ENCODE measurements at places on chromosomes 7 and 10.

GRCh38 chr7:91778416-91778815 is 102.1 kb downstream of the MTERF1 start:
- no peak for DNase-seq

DNA sequence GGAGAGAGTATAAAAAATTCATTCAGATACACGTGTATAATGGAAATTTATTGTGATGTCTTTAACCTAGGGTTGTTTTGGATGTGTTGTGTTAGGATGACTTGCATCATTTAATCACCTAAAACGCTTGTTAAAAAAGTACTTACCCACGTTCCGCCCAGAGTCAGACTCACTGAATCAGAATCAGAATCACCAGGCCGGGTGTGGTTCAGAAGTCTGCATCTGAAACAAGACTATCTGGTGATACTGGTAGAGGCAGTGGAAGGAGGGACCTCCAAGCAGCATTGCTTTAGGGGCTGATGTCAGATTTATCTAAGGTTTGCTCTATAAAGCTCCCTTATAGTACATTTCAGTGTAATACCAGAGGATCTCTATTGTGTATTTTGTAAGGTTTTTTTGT is 20.5 kb upstream of the PLXDC2 start:
- DNase-seq, result no peak

GRCh38 chr10:86793696-86794095 is 37.3 kb downstream of the BMPR1A start:
- DNase-seq, result no peak

DNA sequence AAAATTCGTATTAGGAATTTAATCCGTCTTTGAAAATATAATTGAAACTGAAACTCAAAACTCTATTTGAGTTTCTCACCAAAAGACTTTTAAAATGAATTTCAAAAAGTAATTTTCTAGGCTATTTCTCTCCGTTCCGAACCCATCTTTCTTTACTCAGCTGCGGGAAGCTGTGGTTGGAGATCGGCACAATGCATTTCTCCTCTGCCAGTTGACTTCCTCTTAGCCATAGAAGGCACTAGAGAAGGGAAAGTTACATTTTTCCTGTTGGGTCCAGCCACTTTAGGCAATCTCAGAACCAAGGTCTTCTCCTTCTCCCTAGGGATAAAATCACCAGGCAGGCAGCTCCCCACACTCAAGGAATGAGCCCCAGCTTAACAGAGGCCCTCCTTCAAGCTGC is 133.6 kb upstream of the COL1A2 start:
- DNase-seq, result no peak

DNA sequence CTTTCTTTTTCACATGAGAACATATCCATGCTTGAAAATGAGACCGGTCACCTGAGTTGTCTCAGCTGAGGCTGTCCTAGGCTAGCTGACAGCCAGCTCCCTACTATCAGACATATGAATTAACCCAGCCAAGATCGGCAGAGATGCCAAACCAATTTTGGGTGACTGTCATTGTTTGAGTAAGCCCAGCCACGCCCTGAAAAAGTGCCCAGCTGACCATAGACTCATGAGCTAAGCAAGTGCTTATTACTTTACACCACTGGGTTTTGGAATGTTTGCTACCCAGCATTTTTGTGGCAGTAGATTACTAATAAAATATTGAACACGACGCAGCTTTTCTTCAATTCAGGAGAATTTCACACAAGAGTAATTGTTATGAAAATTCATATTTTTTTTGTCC is 265.2 kb upstream of the LYZL1 start:
- no peak for DNase-seq

GRCh38 chr7:100003711-100004661 is 11.4 kb upstream of the ZKSCAN1 start:
- DNase-seq, result no peak

GRCh38 chr10:97072851-97073665 is 112.7 kb downstream of the SLIT1 start:
- peak; percentile 68 for DNase-seq

DNA sequence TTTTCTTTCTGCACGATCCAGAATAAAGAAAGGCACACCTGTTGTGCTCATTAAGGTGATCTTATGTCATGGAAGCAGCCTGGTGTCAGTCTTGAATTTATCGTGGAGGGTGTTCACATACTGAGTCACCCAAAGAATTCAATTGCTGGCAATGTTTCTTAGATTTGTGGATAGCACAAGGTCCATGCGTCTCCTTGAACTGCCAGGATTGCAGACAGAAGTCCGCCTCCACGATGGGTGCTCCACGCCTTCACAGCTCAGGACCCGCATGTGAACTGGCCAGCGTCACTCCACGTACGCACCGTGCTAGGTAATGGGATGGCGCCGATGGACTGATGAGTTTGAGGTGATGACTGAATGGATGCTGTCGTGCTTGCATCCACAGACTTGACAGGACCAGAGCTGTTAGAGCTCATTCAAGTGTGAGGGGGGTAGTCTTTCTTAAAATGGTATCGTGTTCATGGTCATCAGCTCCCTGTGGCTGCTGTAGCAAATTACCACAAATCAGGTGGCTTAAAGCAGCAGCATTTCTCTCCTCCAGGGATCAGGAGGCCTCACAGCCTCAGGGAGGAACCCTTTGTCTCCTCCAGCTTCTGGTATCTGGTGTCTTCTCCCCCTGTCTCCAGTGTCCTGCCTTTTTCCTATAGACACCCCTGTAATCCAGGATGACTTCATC is 65.4 kb upstream of the DNAJB6 start:
- DNase-seq, result no peak

DNA sequence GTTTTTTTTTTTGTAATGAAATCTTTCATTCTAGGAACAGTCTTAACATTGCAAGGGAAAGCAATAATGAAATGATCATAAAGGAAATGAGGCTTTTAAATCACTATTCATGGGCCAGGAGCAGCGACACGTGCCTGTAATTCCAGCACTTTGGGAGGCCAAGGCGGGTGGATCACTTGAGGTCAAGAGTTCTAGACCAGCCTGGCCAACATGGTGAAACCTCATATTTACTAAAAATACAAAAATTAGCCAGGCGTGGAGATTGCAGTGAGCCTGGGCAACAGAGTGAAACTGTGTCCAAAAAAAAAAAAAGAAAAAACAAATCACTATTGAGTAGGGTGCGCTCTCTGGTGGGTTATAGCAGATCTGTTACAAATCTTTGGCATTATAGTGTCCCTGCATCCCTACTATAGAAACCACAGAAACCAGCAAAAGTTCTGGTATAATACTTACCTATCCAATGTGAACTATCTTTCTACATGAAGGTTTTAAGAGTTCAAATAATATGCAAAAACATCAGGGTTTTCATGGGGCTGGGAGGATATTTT is 72.1 kb downstream of the GLI3 start:
- DNase-seq, result no peak

DNA sequence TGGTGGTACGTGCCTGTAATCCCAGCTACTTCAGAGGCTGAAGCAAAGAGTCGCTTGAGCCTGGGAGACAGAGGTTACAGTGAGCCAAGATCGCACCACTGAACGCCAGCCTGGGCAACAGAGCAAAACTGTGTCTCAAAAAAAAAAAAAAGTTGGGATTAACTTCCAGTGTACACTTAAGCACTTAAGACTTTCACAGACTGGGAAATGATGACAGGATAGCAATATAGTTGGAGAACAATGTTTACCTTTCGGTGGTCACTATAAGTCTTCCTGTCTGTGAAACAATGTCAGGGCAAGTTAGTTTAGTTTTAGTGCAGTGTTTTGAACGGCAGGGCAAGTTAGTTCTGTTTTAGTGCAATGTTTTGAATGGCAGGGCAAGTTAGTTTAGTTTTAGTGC is 130.2 kb downstream of the TPST1 start:
- DNase-seq, result no peak

DNA sequence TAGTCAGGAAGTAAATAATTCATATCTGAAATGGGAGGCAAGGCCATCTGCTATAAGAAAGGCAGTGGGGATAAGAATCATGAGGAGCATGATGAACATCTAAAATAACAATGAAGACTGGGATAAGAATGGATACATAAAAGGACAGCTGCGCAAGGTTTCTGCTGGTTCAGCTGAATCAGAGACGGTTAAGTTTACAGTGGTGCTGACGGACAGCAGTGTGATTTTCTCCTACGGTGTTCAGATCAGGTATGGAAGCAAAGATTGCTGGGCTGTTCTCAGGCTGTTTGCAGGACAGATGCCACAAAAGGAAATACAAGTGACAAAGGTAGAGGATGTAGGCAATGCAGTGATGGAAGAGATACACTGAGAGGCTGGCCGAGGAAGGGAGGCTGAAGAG is 8.4 kb downstream of the CYCS start:
- no peak for DNase-seq

- DNase-seq, result no peak
Observed at GRCh38 chr7:22109761-22110160, 164.1 kb upstream of the CDCA7L start.

- no peak for DNase-seq
Observed at GRCh38 chr10:52949899-52950298, 177.3 kb upstream of the MBL2 start.

DNA sequence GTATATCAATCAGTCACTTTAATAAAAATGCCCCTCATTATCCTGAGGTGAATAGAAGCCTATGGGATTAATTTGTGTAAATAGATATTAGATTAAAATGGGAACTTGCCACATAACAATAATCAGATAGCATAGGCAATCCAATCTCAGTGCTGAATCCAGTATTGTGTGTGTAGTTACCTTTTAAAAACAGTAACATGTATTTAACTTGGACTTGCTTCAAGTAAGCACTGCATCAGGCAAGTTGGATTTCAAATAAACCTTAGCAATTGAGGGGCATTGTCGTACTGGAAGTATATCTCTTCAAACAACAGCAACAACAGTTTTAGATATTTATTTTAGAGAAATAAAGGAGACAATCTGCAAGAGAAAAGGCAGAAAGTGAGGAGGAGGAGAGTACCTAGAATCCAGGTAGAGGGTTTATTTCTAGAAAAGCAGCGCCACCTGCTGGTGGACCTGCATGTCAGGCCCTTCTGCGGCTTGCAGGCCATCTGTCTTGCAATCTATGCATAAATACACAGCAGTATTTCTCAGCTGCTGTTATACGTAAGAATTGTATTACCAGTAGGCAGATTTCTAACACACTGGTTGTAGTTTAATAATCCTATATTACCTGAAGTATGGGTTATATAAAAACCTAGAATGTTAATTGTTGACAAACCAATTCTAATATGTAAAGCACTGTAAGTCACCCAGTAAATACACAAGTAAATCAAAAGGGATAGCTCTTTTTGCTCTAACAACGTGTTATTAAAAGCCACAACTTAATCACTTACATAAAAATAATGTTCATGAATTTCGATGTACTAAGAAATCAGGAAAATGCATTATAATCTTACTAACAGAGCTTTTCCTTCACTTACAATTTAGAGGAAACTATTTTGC is 652.8 kb downstream of the KCNMA1 start:
- peak; percentile 46 for DNase-seq

DNA sequence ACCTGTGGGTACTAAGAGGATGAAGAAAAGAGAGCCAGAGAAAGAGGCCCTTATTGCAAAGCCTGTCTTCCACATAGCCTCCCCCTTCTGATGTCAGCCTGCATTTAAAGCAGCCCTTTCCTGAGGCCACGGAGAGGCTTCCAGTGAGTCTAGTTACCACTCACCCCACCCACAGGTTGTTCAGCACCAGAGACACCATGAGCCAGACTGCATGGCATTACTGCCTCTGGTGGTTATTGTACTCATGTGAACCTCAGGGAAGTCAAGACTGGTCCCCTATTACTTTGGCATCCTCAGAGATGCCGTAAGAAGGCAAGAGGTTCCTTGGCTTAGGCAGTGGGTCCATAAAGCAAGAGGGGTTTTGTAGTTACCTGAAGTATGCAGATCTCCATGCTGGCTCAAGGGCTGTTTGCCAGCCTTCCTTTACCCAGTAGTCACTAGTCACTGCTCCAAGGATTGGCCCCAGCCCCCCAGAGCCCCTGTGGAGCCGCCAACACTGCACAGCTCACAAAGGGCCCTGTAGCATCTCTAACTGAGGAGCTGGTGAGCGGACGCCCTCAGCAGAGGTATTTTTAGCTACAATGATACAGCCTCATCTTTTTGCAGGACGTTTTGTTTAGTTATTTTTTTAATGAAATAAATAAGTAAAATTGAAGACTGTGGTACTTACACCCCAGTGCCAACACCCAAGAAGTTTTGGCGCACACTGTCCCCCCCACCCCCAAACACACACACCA is 20.7 kb downstream of the LRRC4 start:
- no peak for DNase-seq

DNA sequence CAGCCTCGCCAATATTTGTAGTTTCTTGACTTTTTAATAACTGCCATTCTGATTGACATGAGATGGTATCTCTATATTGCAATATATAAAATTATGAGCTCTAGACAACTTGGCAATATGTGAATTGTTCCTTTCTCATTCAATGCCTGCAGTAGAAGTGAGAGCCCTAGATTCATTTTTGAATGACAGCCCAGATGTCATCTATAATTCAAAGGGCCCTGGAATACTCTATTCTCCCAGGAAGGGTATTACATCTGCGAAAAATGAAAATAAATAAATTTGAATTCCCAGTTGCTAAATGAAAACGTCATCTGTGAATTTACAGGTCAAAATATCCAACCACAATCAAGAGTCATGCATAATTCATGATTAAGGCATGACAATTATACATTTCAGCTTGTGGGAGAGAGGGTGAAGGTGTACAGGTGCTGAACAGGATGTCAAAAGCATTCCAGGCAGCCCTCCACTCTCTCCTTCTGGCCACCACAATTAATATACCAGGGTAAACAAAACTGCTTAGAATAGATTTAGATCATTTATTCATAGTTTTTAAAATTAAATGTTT is 1147.3 kb downstream of the XPNPEP1 start:
- DNase-seq, result no peak

- no peak for DNase-seq
Observed at GRCh38 chr7:116633131-116633988, 38.6 kb upstream of the MET start.

- no peak for DNase-seq
Observed at GRCh38 chr7:77619314-77619713, 76.9 kb upstream of the RSBN1L start.

DNA sequence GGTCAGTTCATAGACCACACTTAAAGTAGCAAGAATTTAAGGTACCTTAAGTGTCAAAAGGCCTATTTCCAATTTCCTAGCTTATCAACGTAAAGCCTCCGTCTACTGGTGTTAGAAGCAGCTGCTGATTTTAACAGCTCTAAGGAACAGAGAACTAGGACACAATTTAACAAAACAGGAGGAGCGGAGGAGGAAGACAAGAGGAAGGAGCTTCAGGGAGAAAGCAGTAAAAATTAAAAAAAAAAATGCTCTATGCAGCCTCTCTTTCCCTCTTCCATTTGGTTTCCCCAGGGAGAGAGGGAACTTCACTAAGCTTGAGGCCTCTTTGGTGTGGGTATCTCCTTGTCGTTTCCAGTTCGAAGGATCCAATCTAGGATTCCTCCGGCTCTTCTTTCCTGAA is 22.7 kb downstream of the ARHGAP21 start:
- DNase-seq, result no peak

- no peak for DNase-seq
Observed at GRCh38 chr7:99729486-99730237, 5.3 kb downstream of the CYP3A7 start.

GRCh38 chr10:126108693-126109092 is 212.3 kb downstream of the FANK1 start:
- DNase-seq, result no peak
